ENCODE measurements at places on chromosomes 12 and 14. TPM values are rescaled to one million over a fixed set of nuclear protein-coding genes. Genes with fewer than 3 reads are reported as not detected.
A peak's percentile ranks its signal among the peaks of the same experiment; 100 is the strongest.

GRCh38 chr12:7161811-7162210 lies 27.7 kb upstream of the PEX5 start:
- H3K27ac ChIP-seq: no peak overlapping the region
- DNase-seq: no peak

- H3K4me1 ChIP-seq: no peaks in the 10 kb centered on the region
- H3K36me3 ChIP-seq: no peaks in the 10 kb centered on the region
- DNase-seq: peak; percentile 21
- H3K27me3 ChIP-seq: no peaks in the 10 kb centered on the region
- no peak overlapping the region for H3K27ac ChIP-seq
Measured at GRCh38 chr12:1978078-1978862, 26.0 kb downstream of the DCP1B start.

- no peaks in the 10 kb centered on the region for H3K27me3 ChIP-seq
- no peaks in the 10 kb centered on the region for H3K36me3 ChIP-seq
- H3K4me1 ChIP-seq: no peaks in the 10 kb centered on the region
- no peak overlapping the region for H3K4me3 ChIP-seq
Measured at GRCh38 chr12:4005851-4006430, 132.7 kb upstream of the PARP11 start.

- H3K36me3 ChIP-seq: no peaks in the 10 kb centered on the region
- H3K27me3 ChIP-seq: no peaks in the 10 kb centered on the region
- H3K27ac ChIP-seq: peak overlapping the region; percentile 92
- no peak overlapping the region for H3K4me3 ChIP-seq
Measured at GRCh38 chr14:61146899-61147298, 134.2 kb downstream of the TMEM30B start.

- no peak overlapping the region for H3K4me3 ChIP-seq
- no peaks in the 10 kb centered on the region for H3K36me3 ChIP-seq
- no peak overlapping the region for H3K27ac ChIP-seq
Measured at GRCh38 chr12:46208370-46208769, 60.5 kb downstream of the SLC38A1 start.

- no peaks in the 10 kb centered on the region for H3K36me3 ChIP-seq
- H3K4me3 ChIP-seq: no peak overlapping the region
- H3K27ac ChIP-seq: no peak overlapping the region
- no peaks in the 10 kb centered on the region for H3K27me3 ChIP-seq
Measured at GRCh38 chr14:45610318-45610717, 357.3 kb upstream of the MIS18BP1 start.

DNA sequence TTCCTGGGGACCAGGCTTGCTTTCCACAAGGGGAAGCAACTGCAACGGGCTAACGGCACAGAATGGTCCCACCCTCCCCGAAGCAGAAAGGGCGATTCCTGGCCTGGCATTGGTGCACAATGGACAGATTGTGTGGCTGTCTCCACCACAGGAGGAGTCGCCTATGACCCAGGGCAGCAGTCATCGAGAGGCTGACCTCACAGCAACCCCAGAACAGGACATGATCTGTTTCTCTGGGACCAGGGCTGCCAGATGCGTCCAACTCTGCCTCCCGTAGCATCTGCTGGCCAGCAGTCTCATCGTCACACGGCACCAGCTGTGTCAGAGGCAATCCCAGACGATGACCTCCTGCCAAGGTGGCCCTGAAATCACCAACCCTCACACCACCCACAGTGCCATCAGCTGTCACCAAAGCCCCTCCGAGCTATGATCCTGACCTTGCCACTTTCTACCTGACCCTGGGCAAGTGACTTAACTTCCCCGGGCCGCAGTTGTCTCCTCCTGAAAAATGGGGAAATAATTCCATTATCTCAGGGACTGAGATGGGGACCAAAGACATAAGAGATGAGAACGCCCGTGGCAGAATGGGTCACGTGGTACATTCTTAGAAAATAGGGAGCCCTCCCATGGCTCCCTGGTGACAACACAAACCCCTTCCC lies 86.7 kb downstream of the CHGA start:
- H3K4me3 ChIP-seq: no peak overlapping the region
- DNase-seq: peak; percentile 64
- no peaks in the 10 kb centered on the region for H3K27me3 ChIP-seq
- H3K4me1 ChIP-seq: peaks cover 86% of the 10 kb centered on the region
- H3K27ac ChIP-seq: peak overlapping the region; percentile 32

DNA sequence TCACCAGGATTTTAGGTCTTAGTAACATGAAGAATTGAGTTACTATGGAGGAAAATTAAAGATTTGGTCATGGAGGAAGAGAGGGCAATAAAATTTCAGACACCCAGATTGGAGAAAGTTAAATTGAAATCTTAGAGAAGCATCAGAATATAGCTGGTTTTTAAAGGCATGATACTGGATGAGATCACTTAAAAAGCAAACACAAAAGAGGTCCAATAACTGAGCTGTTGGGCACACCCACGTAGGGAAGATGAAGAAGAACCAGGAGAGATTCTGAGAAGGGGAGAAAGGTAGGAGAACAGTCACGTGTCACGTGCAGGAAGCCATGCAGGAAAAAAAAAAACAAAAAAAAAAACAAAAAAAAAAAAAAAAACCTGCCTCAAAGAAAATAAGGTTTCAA lies 18.8 kb downstream of the CAPS2 start:
- no peaks in the 10 kb centered on the region for H3K36me3 ChIP-seq
- no peak for DNase-seq
- H3K27me3 ChIP-seq: no peaks in the 10 kb centered on the region
- no peak overlapping the region for H3K4me3 ChIP-seq
- H3K4me1 ChIP-seq: no peaks in the 10 kb centered on the region

- DNase-seq: no peak
- no peak overlapping the region for H3K4me3 ChIP-seq
- H3K27ac ChIP-seq: no peak overlapping the region
- H3K4me1 ChIP-seq: no peaks in the 10 kb centered on the region
- no peaks in the 10 kb centered on the region for H3K27me3 ChIP-seq
Measured at GRCh38 chr12:1510056-1510812, 84.1 kb downstream of the FBXL14 start.

DNA sequence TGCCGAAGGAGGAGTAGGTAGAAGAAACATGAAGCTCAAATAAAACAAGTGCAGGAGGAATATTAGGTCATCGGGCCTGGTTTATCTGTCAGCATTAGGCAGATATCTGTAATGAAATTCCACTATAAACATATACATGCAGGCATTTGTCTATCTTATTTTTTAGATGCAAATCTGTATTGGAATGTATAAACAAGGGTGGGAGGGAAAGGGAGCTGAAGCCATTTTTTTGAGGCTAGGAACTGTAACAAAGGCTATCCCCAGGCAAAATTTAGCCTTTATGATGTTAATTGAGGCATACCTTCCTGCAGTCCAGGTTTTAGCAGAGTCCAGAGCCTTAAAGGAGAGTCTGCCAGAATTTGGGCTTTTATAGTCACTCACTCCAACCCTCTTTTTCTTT lies 72.5 kb downstream of the PHLDA1 start:
- no peak overlapping the region for H3K27ac ChIP-seq
- H3K4me3 ChIP-seq: no peak overlapping the region

- H3K4me1 ChIP-seq: peaks cover 7% of the 10 kb centered on the region
- H3K36me3 ChIP-seq: no peaks in the 10 kb centered on the region
- H3K27ac ChIP-seq: no peak overlapping the region
- H3K27me3 ChIP-seq: no peaks in the 10 kb centered on the region
Measured at GRCh38 chr14:99681832-99682148, 2.3 kb upstream of the CYP46A1 start.

Gene PTPRB
- total RNA-seq: 40.2 TPM

Gene RD3L
- not detected for total RNA-seq

Gene KRT83
- not detected for total RNA-seq

Gene KLRG1
- 7.9 TPM for total RNA-seq

Gene KLHDC1
- 20.3 TPM for total RNA-seq

Gene RBP5
- 2.2 TPM for total RNA-seq

Data from tibial nerve (tissue), 4 donors.